Activated CD8-positive, alpha-beta memory T cell treated with anti-CD3 and anti-CD28 coated beads, Interleukin-2, amount 10 ng/mL, durations not matched to agents 7 days and 5 days (primary cell): ENCODE measurements at places on chromosomes 12 and 14.

GRCh38 chr14:31510222-31510621 lies 22.4 kb upstream of the GPR33 start:
- DNase-seq = no peak

DNA sequence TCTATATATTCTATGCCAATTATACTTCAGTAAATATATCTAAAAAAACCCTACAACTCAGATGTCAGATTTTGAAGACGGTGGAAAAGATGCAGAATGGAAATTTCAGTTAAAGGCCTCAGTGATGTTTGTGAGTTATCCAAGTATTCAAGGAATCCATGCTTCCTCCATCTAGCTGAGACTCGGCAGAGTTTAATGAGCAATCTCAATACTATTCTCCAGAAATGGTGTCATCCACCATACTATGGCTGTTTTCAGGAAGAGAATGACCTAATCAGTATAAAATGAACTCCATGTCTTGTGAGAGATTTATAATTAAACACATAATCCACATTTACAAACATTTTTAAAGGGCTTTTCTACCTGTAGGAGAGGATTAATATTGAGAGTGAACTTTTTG lies 66.0 kb downstream of the KLHL28 start:
- no peak for DNase-seq

DNA sequence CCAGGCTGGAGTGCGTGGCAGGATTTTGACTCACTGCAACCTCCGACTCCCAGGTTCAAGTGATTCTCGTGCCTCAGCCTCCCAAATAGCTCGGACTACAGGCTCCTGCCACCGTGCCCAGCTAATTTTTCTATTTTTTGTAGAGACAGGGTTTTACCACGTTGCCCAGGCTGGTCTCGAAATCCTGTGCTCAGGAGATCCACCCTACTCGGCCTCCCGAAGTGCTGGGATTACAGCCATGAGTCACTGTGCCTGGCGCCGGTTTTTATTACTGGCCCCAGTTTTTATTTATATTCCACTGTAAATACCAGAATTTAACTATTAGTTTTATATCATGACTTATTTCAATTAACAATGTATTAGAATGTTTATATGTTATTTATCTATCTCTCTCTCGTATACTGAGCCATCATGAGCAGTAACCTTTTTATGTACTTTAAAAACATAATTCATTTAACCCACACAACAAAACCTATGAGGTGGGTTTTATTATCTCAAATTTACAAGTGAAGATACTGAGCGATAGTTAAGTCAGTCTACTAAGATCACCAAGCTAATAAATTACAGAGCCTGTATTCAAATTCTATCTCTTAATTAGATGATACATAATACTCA lies 47.8 kb downstream of the HECTD1 start:
- no peak for DNase-seq

DNA sequence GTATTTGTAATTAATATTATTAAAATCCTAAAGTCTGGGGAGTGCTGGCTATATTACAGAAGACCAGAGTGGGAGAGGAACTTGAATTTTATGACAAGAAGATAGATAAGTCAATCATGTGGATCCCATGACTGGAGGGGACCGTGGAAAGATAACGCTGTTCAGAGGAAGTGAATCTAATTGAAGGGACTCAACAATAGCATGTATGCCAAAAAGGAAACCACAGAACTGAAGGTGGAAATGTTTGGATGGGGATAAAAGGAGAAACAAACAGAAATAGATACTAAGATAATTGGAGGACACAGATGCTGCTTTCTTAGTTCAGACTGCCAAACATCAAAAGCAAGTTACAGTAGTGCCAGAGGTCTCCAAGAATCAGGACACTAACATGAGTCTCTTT lies 21.1 kb downstream of the OR6J1 start:
- no peak for DNase-seq

- DNase-seq = no peak
Observed at GRCh38 chr14:98743536-98743935, 528.5 kb downstream of the BCL11B start.

- no peak for DNase-seq
Observed at GRCh38 chr12:101127521-101128219, 82.4 kb downstream of the SLC5A8 start.

DNA sequence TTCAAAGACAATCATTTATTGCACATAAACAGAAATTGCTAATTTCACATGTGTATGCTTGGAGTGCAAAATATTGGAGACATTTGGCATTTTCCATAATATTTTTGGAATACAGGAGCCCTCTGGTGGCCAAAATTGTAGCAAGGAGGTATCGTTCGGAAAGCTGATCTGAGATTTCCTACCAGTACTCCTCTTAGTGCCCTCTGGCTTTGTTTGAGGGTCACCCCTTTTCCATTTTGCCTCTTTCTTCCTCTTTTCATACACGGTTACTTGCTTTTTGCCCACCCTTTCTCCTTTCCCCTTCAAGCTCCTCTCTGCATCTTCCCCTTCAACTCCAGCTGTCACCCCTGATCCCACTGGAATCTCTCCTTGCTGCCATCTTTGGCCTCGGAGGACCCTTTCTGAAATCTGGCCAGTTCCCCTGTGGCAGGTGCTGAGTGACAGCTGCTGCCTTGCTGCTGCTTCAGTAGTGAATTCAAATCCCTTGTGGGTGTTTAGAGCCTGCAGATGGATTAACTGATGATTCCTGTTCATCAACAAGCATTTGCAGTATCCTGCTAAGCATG lies 164.6 kb upstream of the PARP11 start:
- DNase-seq = no peak

GRCh38 chr14:93994919-93995682 lies 2.0 kb upstream of the CCDC197 start:
- peak; percentile 58 for DNase-seq

GRCh38 chr12:7130701-7131501 lies 730 bp downstream of the CLSTN3 start:
- peak; percentile 88 for DNase-seq

DNA sequence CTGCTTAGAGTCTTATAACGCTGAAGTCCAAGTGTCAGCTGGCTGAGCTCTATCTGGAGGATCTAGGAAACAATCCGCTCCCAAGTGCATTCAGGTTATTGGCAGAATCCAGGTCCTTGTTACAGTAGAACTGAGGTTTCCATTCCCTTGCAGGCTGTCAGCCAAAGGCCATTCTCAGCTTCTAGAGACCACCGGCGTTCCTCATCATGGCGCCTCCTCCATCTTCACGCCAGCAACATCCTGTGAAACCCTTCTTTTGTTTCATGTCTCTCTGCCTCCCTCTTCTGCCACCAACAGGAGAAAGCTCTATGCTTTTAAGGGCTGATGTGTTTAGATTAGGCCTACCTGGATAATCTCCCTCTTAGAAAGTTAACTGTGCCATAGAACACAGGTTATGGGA lies 133.0 kb upstream of the RASSF8 start:
- no peak for DNase-seq

DNA sequence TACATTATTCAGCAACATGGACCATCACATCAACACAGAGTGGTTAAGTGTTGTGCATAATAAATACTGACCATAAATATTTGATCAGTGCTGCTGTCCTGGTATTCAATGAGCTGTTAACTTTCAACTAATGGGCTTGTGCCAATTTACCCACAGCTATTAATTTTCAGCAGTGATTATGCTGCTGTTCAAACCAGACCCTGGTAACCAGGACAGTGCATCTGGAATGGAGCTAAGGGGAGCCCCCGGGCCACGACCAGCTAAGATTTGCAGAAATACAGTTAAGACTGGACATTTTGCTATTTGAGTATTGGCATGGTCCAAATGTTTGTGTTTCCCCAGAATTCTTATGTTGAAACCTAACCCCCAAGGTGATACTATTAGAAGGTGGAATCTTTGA lies 180.4 kb upstream of the GZMB start:
- DNase-seq = no peak

DNA sequence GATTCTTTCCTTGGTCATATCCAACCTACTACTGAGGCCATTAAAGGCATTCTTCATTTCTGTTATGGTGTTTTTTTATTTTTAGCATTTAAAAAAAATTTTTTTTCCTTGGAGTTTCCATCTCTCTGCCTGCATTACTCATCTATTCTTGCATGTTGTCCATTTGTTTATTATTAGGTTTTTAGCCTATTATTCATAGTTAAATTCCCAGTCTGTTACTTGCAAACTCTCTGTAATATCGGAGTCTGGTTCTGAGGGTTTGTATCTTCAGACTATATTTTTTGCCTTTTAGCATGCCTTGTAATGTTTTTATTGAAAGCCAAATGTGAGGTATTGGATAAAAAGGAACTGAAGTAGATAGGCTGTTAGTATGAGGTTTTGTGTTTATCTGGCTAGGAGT lies 284.3 kb downstream of the FUT8 start:
- no peak for DNase-seq

DNA sequence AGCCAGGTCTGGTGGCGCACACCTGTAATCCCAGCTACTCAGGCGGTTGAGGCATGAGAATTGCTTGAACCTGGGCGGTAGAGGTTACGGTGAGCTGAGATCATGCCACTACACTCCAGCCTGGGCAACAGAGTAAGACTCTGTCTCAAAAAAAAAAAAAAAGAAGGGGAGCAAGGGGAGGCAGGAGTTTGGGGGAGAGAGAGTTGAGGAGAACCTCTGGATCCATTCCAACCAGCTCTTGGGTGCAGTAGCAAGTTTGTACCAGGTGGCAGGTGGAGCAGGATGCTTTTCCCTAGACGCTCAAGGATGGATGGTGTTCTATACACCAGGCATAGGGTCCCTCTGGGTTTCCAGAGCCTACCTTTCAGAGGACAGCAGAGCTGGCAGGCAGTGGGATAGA lies 1.9 kb downstream of the NFE2 start:
- DNase-seq = no peak

DNA sequence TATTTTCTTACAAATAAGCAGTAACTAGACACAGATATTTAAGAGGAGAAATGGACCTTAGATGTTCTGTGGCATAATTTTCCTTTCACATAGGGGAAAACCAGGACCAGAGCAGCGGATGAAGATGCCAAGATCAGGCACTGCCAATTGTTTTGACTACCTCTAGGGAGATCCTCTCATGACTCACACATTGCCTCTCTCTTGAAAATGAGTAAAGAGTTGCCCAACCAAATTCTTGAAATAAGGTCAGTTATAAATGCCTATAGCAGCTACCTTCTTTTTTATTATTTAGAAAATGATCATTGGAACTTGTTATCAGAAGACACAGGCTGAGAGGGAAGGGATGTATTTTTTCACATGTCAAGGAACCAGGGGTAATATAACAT lies 263.4 kb upstream of the PLEKHG7 start:
- no peak for DNase-seq

DNA sequence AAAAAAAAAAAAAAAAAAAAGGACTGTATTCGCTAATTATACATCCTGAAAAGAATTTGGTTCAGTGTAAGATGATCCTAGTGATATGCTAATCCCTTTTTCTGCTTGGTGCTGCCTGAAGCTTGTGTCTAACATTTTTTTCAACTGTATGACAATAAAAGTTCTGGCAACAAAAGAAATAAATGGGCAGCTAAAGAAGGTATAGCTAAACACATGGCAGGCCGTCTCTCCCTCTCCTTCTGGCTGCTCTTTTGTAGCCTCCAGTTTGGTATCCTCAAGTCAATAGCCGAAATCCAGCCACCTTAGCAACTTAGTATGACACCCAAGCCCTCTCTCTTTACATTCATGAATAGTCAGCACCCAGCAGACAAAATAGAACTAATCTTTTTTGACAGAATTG lies 198.3 kb upstream of the OTX2 start:
- DNase-seq = no peak

DNA sequence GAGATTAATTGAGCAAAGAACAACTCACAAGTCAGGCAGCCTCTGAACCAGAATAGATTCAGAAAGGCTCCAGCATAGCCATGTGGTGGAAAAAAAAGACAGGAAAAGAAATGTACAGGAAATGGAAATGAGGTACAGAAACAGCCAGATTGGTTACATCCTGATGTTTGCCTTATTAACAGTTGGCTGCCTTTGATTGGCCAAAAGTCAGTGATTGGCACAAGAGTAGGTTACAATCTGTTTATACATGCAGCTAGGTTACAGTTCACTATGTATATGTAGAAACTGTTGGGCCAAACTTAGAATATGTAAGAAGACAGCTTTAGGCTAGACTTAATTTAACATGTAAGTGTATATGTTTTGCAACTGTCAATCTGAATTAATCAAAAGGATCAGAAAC lies 118.9 kb downstream of the UNC79 start:
- no peak for DNase-seq

GRCh38 chr12:107845980-107846659 lies 71.6 kb downstream of the ASCL4 start:
- DNase-seq = no peak

DNA sequence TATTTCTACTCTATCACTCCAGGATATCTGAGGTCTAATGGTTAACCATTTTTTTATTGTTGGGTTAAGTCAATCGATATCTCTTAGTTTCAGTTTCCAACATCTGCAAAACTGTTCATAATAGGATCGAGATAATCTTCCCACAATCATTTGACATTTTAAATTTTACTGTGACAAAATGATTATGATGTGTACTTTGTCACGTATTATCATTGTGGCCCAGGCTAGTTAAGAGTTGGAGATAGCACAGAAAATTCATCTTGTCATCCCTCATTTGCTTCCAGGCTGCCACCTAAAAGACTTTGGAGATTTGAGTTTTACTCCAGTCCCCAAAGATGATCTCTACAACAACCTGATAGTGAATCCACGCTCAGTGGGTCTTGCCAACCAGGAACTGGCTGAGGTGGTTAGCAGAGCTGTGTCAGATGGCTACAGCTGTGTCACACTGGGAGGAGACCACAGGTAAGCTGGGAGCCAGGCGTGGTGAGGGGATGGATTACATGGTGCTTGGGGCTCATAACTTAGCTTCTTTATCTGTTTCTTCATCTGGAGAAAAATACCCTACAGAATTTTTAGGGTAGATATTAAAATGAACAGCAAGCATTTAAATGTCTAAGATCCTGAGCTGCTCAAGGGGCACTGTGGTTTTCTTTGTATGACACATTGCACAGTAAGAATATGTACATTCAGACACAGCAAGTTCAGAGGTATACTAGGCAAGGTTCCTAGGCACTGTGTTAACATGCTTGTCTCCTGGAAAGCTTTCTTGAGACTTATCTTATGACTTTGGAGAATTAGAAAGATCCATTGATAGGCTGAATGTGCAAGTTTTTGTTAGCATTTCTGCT lies 22.4 kb downstream of the ARG2 start:
- peak; percentile 67 for DNase-seq

GRCh38 chr12:31297572-31298514 lies 28.1 kb downstream of the SINHCAF start:
- no peak for DNase-seq

DNA sequence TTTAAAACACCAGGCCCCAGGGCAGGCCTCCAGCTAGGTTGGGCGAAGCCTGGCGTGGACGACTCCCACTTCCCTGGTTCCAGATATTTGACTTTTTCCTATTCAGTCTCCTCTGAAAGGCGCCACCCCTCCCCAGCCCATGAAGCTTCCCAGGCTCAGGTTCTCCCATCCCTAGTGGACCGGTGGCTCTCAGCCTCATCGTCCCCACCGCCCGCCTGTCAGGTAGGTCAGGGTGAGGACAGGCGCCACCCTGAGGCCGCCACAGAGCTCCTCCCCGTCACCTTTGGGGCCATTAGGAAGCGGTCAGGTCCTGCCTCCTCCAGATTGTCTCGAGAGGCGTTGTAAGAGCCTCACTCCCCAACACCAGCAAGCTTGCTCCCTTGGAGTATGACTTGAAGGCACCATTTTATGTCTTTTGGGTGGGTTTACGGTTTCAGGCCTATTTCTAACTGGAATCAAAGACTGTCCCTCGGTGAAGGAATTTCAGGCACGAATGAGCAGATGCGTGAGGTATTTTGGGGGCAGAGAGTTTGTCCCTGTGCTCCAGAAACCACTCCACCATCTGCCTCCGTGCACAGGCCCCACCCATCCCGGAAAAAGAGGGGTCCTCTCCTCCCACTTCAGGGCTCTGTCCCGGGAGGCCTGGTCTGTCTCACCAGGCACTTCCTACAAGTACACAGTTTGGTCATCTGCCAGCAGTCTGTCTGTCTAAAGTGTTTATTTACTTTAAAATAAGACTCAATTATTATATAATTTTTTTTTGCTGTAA lies 55.6 kb downstream of the TSPAN9 start:
- DNase-seq = no peak
